ENCODE measurements at places on chromosomes 7 and 10.

DNA sequence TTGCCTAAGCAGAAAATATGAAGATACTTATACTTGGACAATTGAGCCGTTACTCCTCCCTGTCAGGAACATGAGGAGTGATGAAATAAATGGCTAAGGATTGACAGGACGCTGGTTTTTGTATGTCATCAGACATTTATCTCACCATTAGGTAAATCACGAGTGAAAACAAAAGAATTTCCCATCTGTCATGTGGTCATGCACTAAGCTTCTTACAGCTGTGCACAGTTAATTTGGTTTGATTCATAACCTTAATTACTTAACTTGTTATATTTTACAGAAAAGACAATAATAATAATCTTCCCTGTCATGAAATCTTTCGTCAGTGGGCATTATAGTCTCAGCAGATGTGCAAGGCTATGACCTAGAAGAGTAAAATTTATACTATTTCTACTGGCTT, 266.5 kb downstream of the HGF start:
- no peak for DNase-seq

GRCh38 chr7:109295158-109295557, 725.5 kb downstream of the DNAJB9 start:
- DNase-seq = no peak

- DNase-seq = no peak
Measured at GRCh38 chr7:150948791-150949251, 29.3 kb downstream of the KCNH2 start.

DNA sequence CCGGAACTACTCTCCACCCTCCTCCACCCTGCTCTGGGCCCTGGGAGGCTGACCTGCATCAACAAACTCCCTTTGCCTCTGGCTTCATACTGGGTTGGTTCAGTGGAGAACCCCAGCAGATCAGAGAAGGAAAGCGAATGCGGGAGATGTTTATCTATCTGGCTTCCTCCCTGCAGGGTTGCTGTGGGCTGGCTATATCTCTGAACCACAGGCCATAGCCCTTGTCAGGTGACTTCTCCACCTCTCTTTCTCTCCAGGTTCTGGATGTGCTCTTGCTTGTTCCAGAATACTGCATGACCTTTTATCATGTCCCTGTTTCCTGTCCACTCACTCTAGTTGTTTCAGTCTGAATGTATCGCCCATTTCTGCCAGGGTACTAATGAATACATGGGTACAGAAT, 51.7 kb upstream of the IFRD1 start:
- no peak for DNase-seq

DNA sequence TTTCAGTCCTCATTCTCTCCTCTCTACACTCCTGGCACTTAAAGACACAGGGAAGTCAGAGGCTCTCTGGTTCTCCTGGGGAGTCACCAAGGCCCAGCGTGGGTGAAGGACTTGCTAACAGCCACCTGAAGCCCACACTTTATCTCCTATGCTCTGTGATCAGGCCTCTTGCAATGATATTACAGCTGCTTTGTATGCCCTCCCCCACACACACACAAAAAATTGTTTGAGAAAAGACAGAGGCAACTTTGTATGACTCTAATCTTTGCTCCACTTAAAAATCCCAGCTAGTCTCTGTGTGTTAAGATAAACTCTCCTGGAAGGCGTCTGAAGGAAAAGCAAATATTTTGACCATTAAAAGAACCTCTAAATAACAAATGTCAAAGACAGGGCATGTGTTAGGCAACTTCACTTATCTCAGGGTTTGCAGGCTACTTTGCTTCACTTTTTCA, 507.2 kb downstream of the TNS3 start:
- no peak for DNase-seq

DNA sequence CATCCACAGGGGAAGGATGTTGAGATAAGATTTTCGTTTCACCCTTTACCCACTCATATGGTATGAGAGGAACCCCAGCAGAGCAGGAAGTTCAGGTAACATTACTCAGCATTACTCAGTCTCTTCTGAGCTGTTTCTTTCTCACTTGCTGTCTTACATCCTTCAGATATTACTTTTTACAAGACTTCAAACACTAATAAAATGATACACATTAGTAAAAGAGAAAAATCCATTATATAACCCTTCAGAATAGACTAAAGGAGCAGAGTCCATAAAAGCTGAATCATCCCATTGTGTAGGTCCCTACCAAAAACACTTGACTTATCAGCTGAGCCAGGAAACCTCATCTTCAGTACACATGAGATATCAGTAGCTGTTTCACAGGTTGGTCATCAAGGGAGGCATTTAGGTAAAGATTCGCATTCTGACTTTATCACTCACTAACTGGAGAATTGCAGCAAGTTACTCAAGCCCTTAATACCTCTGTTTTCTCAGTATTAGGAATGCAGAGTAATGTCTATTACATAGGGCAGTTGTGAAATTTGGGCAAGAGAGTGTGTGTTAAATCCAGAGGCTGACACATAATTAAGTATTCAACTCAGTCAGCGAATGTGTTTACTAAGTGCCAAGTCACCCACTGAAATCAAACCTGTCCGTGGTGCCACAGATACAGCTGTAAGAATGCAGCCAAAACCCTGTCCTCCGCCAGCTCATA, 44.7 kb downstream of the KLF6 start:
- DNase-seq = no peak

DNA sequence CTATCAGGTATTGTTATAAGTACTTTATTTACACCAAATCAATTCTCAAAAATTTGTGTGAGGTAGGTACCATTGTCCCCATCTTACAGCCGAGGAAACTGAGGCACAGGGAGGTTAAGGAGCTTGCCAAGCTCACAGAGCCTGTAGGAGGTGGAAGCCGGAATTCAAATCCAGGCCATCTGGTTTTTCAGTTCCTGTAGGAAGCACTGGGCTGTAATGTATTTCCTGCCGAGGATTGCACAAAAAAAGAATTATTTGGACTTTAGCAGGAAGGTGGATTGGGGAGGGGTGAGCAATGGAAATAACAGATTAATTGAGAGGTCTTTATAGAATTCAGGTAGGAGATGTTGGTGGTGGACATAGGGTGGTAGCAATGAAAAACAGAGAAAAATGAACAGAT, 315.3 kb upstream of the AUTS2 start:
- DNase-seq = no peak

- peak; percentile 22 for DNase-seq
Measured at GRCh38 chr7:1818575-1819258, 148.6 kb downstream of the ELFN1 start.

DNA sequence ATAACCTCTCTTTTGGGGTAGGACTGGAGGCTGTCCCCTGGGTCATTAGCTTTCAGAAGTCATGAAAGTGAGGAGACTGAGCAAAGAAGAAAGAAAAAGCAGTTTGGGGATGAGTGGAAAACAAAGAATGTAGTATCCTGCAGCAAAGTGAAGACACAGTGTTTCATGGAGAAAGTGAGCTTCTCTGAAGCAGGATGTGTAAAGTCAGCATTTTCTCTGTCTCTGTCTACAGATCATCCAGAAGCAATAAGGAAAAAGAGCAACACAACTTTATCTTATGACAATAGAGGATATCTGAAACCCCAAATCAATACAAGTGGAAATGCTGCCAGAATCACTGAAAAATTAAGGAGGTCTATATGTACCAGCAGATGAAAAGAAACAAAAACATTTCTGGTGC, 28.4 kb upstream of the ZNF248 start:
- DNase-seq = no peak

DNA sequence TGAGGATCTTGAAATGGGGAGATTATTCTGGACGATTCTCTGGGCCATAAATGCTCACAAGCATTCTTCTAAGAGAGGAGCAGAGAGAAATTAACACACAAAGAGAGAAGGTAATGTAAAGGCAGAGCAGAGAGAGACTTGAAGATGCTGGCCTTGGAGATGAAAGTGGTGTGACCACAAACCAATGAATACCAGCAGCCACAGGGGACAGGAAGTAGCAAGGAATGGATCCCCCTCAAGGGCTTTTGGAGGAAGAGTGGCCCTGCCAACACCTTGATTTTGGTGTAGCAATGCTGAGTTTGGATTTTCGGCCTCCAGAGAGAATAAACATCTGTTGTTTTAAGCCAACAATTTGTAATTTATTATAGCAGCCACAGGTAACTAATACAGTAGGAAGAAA, 1155.6 kb downstream of the TYW1 start:
- no peak for DNase-seq

DNA sequence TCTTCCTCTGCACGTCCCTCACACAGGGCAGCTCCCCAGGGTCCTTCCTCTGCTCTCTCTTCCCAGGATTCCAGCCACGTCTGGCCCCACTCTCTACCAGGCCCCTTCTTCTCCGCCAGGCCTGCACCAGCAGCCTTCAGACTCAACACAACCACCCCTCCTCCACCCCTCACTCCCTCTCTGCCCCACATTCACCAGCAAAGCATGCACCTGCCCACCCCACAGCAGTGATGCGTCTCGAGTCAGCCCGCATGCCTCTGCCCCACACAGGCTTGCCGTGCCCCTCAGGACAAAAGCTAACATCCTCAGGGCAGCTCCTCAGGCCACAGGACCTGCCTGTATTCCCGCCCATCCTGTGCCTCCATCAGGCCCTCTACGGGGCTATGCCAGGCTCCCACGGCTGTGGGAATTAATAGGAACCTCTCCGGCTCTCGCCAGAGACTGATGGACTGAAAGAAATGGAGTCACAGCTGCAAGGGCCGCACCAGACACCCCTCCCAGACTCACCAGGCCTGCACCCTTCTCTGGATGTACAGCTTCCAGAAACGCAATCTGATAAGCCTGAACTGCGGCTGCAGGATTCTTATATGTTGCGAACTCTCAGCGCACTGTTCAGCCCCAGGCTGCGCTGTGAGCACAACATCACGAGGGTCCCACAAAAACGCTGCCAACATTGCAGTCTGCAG, 100.1 kb downstream of the CYTH3 start:
- no peak for DNase-seq

GRCh38 chr10:106076496-106076895, 1088.0 kb downstream of the SORCS1 start:
- DNase-seq = no peak

DNA sequence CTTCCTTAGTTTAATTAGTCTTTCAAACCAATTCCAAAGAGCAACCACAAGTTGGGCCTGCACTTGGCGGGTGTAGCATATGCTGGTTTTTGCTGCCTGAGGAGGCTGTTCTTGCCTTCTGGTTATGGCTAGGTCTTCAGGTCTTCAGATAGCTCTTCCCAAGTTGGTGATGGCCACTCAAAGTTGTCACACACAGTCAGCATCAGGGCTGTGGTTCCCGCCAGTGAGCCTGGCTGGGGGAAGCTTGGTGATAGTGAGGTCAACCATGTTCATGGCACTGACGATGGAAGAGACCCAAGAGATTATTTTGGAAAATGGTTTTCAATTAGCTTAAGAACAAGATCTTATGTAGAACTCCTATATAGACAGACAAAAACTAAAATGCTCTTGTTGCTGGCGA, 18.8 kb upstream of the HTR5A start:
- no peak for DNase-seq

Data from ureter (tissue), 1 donor.